ENCODE measurements at places on chromosomes 11 and 22. TPM values are rescaled to one million over a fixed set of nuclear protein-coding genes. Genes with fewer than 3 reads are reported as not detected.

DNA sequence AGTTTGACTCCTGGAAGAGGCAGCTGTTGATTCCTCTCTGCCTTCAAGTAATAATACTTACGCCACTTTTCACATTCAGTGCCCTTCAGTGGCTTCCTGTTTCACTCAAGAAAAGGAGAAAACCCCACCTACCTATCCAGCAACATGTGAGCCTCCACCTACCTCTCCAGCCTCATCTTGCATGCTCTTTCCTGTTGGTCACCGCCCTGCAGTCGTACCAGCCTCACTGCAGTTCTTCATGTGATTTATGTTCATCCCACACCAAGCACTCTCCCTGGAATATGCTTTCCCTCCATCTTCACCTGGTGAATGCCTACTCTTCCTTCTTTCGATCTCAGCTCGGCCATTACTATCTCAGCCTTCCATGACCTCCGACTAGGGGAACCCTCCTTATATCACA, 21.8 kb upstream of the YWHAH start:
- peaks cover 8% of the 10 kb centered on the region for H3K4me1 ChIP-seq
- no peaks in the 10 kb centered on the region for H3K36me3 ChIP-seq
- H3K27ac ChIP-seq, result no peak overlapping the region
- H3K4me3 ChIP-seq, result no peak overlapping the region
- H3K27me3 ChIP-seq, result no peaks in the 10 kb centered on the region

Gene WNT11
- total RNA-seq, result 24.8 TPM

- H3K36me3 ChIP-seq, result no peaks in the 10 kb centered on the region
- H3K4me3 ChIP-seq, result no peak overlapping the region
Observed at GRCh38 chr11:67657300-67657699, 6.8 kb upstream of the ACY3 start.

DNA sequence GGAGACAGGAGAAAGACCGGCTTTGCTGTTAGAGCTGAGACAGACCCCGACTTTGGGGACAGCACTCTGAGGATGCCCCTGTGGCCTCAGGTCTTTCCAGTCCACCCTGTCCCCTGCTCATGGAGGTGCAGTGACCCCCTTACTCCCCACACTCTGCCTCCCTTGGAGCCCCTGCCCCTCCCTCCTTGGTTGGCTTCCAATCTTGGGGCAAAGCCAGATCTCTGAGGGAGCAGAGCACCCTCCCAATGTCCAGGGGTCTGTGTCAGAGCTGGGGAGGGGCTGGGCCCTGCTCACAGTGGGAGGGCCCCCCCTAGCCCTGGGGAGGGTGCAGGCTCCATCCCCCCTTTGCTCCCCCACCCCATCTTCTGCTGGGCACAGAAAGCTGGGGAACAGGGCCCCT, 50.0 kb downstream of the IGLL1 start:
- H3K27me3 ChIP-seq, result no peaks in the 10 kb centered on the region
- no peaks in the 10 kb centered on the region for H3K36me3 ChIP-seq
- no peak overlapping the region for H3K4me3 ChIP-seq
- peaks cover 11% of the 10 kb centered on the region for H3K4me1 ChIP-seq

Gene RIBC2
- 1.4 TPM for total RNA-seq

- H3K4me1 ChIP-seq, result peaks cover 2% of the 10 kb centered on the region
- no peaks in the 10 kb centered on the region for H3K27me3 ChIP-seq
- H3K36me3 ChIP-seq, result no peaks in the 10 kb centered on the region
- no peak for DNase-seq
- no peak overlapping the region for H3K27ac ChIP-seq
Observed at GRCh38 chr11:120352405-120352804, 16.2 kb downstream of the ARHGEF12 start.

Gene RAG2
- 0.09 TPM for total RNA-seq
